Large intestine (tissue), 12 donors: ENCODE measurements at places on chromosomes 6 and 20. TPM values are rescaled to one million over a fixed set of nuclear protein-coding genes. Genes with fewer than 3 reads are reported as not detected.

DNA sequence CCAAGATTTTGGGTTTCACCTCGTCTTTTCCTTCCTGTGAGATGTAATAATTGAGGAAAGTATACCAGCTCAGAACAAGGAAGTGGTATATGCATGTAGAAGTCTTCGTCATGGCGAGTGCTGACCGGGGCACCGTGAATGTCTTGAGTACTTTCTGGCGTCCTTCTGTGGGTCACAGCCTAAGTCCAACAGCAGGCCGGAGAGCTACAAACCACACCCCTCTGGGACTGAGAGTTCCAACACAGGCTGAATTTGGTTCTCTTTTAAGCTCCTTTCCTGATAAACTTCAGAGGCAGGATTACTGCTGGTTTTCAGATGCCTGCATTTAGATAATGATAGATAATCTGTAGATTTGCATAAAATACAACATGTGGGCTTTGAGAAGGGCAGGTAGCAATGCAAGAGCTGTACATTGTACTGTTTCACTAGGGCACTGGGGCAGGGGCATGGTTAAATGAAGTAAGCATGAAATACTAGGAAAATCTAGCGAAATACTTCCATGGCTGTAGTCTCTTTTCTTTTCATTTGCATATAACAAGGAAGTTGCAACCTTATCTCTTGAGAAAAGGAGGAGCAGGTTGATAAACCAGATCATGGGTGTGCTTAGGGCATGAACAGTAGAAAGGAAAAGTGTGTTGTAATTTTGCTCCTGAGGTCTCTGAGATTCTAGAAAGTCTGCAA lies at the start of gene ADTRP:
TSS of gene ADTRP (minus strand) at position 156 of the 681 bp plus-strand sequence. CDS start at position 112, 44 bp downstream.
- peak within 1 kb of the TSS; percentile 36 for H3K4me3 ChIP-seq
- H3K4me1 ChIP-seq = peaks cover 17% of the 10 kb centered on the region
- H3K36me3 ChIP-seq = no peaks in the 10 kb centered on the region
- DNase-seq = peak; percentile 95
- peak within 1 kb of the TSS; percentile 98 for H3K27ac ChIP-seq
- no peaks in the 10 kb centered on the region for H3K27me3 ChIP-seq

DNA sequence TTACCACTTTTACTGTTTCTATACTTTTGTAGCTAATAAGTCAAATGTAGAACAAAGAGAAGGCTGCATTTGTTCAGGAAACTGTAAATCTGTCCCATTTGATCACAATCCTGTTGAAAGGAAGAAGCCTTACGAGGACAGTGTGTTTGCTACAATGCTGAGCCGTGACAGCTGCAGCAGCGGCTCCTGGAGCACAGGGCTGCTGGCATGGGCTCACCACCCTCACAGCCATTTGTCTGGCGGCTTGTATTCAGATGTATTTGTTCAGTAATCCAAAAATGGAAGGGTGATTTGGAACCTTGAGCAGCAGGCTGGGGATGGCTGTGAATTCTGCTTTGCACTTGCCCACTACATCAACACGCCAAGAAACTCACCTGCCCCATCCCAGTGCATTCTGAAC lies 5.7 kb downstream of the TUBB2A start:
- no peak for DNase-seq
- peaks cover 3% of the 10 kb centered on the region for H3K27me3 ChIP-seq
- peaks cover under 1% of the 10 kb centered on the region for H3K4me1 ChIP-seq
- H3K36me3 ChIP-seq = peaks cover 51% of the 10 kb centered on the region
- no peak overlapping the region for H3K27ac ChIP-seq
- H3K4me3 ChIP-seq = no peak overlapping the region

DNA sequence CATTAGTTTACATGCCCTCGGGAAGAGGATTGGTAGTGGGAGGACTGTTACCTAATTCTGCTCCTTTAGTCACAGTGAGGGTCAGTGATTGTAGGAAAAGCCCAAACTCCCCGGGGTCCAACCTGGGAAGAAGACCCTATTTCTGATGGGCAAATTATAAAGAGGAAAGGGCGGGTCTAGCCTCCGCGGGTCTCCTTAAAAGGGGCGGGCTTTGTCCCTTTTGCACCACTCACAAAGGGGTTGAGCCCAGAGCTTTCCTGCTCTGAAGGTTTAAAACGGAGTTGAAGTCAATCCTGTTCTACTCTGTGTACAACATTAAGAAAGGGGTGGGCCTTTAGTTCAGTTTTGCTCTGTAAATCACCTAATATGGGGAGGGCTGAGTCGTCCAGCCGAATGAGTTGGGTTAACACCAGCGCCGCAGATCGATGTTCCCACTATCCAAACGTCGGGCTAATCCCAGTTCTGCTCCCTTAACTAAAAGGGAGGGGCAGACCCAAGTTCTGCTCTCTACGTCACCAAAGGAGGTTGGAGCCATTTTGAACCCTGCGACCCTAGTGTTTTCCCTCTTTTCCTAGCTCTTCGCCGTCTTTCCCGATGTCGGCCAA lies 920 bp upstream of the RNF5 start:
- peak overlapping the region; percentile 95 for H3K4me3 ChIP-seq
- peaks cover 20% of the 10 kb centered on the region for H3K36me3 ChIP-seq
- H3K27me3 ChIP-seq = no peaks in the 10 kb centered on the region
- peaks cover 20% of the 10 kb centered on the region for H3K4me1 ChIP-seq
- peak; percentile 43 for DNase-seq

DNA sequence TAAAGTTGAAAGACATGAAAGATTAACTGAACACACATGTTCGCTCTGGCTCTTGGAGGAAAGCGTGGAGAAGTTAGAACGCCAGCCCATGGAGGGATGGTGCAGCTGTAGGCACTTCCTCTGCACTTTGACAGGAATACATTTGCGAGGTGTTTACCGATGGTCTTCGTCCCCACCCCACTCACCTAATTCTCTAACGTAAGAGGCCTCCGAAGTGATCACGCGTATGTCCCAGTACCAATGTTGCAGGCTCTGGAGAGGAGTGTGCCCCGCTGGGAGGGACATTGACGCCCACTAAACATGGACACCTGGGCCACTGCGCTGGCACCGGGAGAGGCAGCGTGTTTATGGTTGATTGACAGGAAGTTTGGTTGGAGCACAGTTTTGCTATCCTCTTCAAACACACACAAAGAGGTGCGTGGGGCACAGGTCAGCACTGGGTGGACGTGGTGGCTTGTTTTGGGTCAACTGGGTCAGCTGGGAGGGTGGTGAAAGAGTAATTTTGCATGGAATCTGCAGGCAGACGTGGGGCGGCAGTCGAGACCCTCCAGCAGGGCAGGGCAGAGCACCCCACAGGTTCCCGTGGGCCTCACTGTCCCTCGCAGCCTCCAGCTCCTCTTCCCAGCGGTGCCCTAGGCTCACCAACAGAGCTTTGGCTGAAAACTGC lies 110.1 kb downstream of the DLL1 start:
- no peak overlapping the region for H3K27ac ChIP-seq
- no peaks in the 10 kb centered on the region for H3K4me1 ChIP-seq
- no peak for DNase-seq
- no peak overlapping the region for H3K4me3 ChIP-seq
- H3K27me3 ChIP-seq = no peaks in the 10 kb centered on the region
- no peaks in the 10 kb centered on the region for H3K36me3 ChIP-seq

BPIFB1 gene
- polyA plus RNA-seq = not detected

FERMT1 gene
- 21.4 TPM for polyA plus RNA-seq

GRCh38 chr6:34979218-34979617 lies 90.2 kb downstream of the ANKS1A start:
- no peak overlapping the region for H3K27ac ChIP-seq
- no peaks in the 10 kb centered on the region for H3K27me3 ChIP-seq
- H3K4me3 ChIP-seq = no peak overlapping the region
- peaks cover 27% of the 10 kb centered on the region for H3K36me3 ChIP-seq
- DNase-seq = no peak

TRMT11 gene
- 24.3 TPM for polyA plus RNA-seq

ZC2HC1B gene
- not detected for polyA plus RNA-seq

- H3K27ac ChIP-seq = no peak overlapping the region
- no peak overlapping the region for H3K4me3 ChIP-seq
- no peaks in the 10 kb centered on the region for H3K4me1 ChIP-seq
- DNase-seq = no peak
- no peaks in the 10 kb centered on the region for H3K36me3 ChIP-seq
Measured at GRCh38 chr6:91653076-91653723, 1066.3 kb upstream of the MAP3K7 start.

DNA sequence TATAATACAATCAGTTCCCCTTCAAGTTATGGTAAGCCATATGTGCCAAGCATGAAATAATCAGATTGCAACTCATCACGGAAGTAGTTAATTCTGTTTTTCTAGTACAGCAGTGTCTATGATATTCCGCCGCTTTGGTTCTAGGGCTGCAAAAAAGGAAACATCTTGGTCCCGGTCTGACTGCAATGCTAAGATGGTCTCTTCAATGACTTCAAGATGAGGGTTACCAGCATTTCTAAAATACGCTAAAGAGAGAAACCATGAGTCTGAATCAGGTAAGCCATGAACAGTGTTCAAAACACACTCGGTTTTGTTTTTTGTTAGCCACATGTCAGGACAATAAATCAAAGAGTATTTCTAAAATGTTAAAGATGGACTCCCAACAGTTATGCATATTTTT lies 3.2 kb upstream of the ANKRD60 start:
- no peak for DNase-seq
- H3K36me3 ChIP-seq = peaks cover 16% of the 10 kb centered on the region
- no peak overlapping the region for H3K4me3 ChIP-seq
- H3K27ac ChIP-seq = no peak overlapping the region
- H3K27me3 ChIP-seq = peaks cover 35% of the 10 kb centered on the region
- H3K4me1 ChIP-seq = no peaks in the 10 kb centered on the region

FBXO9 gene
- 175 TPM for polyA plus RNA-seq

GRCh38 chr20:12053353-12053752 lies 135.7 kb downstream of the BTBD3 start:
- no peak for DNase-seq
- H3K4me1 ChIP-seq = no peaks in the 10 kb centered on the region
- H3K4me3 ChIP-seq = no peak overlapping the region

- H3K36me3 ChIP-seq = no peaks in the 10 kb centered on the region
- H3K4me3 ChIP-seq = no peak overlapping the region
- peaks cover 5% of the 10 kb centered on the region for H3K4me1 ChIP-seq
- no peaks in the 10 kb centered on the region for H3K27me3 ChIP-seq
Measured at GRCh38 chr6:154615483-154616025, 105.1 kb upstream of the CNKSR3 start.

- peak overlapping the region; percentile 65 for H3K4me3 ChIP-seq
- H3K4me1 ChIP-seq = no peaks in the 10 kb centered on the region
- no peaks in the 10 kb centered on the region for H3K36me3 ChIP-seq
- H3K27me3 ChIP-seq = peaks cover 45% of the 10 kb centered on the region
- H3K27ac ChIP-seq = peak overlapping the region; percentile 66
Measured at GRCh38 chr6:12957321-12958051, 240.9 kb downstream of the PHACTR1 start.

SRMS gene
- polyA plus RNA-seq = 0.16 TPM

DNA sequence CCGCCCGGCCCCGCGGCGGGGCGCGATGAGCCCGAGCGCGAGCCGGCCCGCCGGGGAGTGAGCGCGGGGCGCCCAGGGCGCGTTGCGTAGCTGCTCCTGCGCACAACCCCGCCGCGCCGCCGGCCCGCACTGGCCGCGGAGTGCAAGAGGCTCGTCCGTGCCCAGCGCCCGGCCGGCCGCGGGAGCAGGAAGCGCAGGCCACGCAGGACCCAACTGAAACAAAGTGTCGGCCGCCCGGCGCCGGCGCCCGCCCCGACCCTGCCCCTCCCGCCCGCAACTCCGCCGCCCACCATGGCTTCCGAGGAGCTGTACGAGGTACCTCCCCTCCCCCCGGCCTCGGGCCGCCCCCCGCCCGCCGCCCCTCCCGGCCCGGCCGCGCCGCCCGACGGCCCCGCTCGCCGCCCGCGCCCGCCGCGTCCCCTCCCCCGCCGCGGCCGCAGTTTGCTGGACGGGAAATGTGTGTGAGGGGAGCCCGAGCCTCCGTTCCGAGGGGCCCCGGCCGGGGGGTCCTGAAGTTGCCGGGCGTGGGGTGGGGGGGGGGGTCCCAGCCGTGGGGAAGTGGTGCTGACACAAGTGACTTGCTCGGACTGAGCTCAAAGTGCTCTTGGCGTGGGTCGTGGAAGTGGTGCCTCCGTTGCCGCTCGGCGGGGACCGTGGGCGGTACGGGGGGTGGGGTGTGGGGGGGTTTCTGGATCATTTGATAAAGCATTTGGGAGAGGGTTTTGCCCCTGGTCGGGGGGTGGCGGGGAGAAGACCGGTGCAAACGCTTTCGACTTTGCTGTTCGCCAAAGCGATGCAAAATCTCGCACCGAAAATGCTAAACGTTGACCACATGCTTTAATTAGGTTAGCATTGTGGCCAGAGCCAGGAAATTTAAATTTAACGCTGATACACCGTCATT lies 539 bp downstream of the CDYL start:
- no peak overlapping the region for H3K27ac ChIP-seq
- H3K36me3 ChIP-seq = no peaks in the 10 kb centered on the region
- H3K27me3 ChIP-seq = peaks cover 23% of the 10 kb centered on the region
- peaks cover 12% of the 10 kb centered on the region for H3K4me1 ChIP-seq

- no peaks in the 10 kb centered on the region for H3K4me1 ChIP-seq
- H3K36me3 ChIP-seq = no peaks in the 10 kb centered on the region
- no peak overlapping the region for H3K27ac ChIP-seq
- H3K27me3 ChIP-seq = no peaks in the 10 kb centered on the region
- no peak overlapping the region for H3K4me3 ChIP-seq
Measured at GRCh38 chr20:40984496-40984895, 44.1 kb upstream of the TOP1 start.

- no peak overlapping the region for H3K4me3 ChIP-seq
- DNase-seq = peak; percentile 60
- H3K4me1 ChIP-seq = peaks cover 3% of the 10 kb centered on the region
- H3K27ac ChIP-seq = no peak overlapping the region
- no peaks in the 10 kb centered on the region for H3K27me3 ChIP-seq
- no peaks in the 10 kb centered on the region for H3K36me3 ChIP-seq
Measured at GRCh38 chr6:150877928-150878327, 12.4 kb downstream of the MTHFD1L start.

DNA sequence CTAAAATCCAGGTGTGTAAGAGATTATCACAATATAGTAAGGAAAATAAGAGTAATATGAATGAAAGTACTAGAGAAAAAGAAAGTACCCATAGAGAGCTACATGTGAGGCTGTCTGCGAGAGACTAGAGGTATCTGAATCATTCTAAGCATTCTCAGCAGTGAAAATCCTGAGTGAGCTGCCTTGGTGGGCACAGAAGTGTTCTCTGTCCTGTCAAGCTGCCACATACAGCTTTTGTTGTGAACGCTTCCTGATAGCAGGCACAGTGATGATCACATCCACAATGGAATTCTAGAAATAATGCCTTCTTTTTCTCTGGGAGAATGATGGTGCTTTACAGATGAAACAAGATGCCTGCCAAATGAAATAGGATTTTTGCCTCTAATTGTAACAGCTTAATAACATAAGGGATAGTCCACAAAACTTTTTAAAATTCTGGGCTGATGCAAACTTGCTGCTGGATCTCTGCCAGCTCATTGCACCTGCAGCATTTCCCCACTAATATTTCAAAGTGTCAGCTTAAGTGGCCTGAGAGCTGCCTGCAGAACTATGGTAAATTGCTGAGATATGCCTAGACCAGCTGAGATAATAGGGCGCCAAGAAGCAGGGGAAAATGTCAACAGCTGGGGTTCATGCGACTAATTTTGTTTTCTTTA lies 620.5 kb downstream of the DOK5 start:
- no peak overlapping the region for H3K27ac ChIP-seq
- no peak overlapping the region for H3K4me3 ChIP-seq
- no peaks in the 10 kb centered on the region for H3K36me3 ChIP-seq
- no peaks in the 10 kb centered on the region for H3K4me1 ChIP-seq
- H3K27me3 ChIP-seq = no peaks in the 10 kb centered on the region

DPPA5 gene
- polyA plus RNA-seq = not detected

COL9A1 gene
- 5.2 TPM for polyA plus RNA-seq

GRCh38 chr6:116206231-116206903 lies 47.5 kb downstream of the TSPYL4 start:
- H3K27ac ChIP-seq = no peak overlapping the region
- H3K36me3 ChIP-seq = no peaks in the 10 kb centered on the region
- H3K27me3 ChIP-seq = no peaks in the 10 kb centered on the region
- no peak overlapping the region for H3K4me3 ChIP-seq

HEY2 gene
- 1.8 TPM for polyA plus RNA-seq
